IMR-90 (cell line): ENCODE measurements at places on chromosomes 5 and 9.
A peak's percentile ranks its signal among the peaks of the same experiment; 100 is the strongest.

DNA sequence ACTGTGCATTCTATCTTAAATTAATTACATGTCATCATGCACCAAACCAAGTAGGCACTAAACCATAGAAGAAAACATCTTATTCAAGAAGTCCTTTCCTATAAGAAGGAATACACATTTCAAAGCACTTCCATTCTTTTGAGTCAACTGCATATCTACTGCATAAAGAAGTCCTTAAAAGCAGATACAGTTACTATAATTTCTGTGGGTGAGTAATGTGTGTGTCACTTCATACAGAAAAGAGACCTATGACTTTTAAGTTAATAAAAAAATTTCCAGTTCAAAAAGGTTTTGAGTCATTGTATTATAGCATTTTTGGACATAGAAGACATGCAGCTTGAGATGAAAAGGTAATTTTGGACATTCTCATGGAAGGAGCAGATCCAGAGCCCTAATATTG lies 125.0 kb downstream of the DTWD2 start:
- DNase-seq, result peak; percentile 61

DNA sequence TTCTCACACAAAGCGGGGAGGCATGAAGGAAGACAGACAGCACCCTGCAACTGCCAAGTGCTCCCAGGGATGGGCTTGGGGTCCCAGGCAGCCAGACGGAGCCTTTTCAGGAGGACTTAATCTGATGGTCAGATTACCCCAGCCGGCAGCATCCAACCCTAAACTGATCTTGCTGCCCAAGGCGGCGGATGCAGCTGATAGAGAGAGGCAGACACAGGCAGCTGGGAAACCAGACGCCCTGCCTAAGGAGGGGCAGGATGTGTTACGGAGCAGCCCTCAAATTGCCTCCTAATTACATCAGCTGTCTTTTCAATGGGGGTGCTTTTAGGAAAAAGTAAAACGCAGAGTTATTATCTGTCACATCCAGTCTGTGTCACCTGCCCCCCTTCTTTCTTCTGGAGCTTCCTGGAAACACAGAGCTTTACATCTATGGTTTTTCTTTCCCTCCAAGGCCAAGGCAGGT lies 190.9 kb upstream of the PANK3 start:
- DNase-seq, result no peak

- no peak for DNase-seq
Observed at GRCh38 chr5:166401391-166401790, 1890.1 kb upstream of the WWC1 start.

GRCh38 chr5:51484326-51484725 lies 101.1 kb downstream of the ISL1 start:
- DNase-seq, result no peak

- no peak for DNase-seq
Observed at GRCh38 chr5:104247260-104247659, 684.7 kb upstream of the NUDT12 start.

DNA sequence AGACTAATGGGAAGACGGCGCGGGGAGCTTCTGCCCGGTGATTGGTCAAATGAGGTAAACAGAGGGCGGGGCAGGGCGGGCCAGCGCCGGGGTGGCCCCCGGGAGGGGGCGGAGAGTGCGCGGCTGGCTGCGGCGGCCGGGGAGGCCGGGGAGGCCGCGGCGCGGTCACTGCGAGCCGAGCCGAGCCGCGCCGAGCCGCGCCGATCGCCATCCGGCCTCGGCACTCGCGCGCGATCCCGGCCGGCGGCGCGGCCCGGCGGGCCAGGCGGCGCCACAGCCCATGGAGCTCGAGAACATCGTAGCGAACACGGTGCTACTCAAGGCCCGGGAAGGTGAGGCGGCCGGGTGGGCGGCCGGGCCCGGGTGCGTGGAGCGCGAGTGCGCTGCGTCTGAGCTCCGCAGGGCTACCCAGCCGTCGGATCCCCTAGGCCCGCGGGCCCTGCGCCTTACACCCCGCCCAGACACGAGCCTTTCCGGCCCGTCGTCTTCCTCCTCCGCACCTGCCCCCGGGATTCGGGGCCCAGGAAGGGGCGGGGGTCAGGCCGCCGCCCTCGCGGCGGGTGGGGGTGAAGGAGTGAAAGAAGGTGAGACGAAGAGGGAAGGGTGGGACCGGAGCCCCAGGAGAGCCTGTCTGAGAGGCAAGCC lies at the start of gene GRK6:
Gene GRK6, plus strand, starts transcription at position 111 of the 645 bp plus-strand sequence. Its CDS starts 170 bp downstream, at position 281.
- DNase-seq, result no peak
